PC-3 (cell line): ENCODE measurements at places on chromosomes 12 and 14. TPM values are rescaled to one million over a fixed set of nuclear protein-coding genes. Genes with fewer than 3 reads are reported as not detected.

The CLEC2A gene
- total RNA-seq: not detected in 2 replicates

The NYNRIN gene
- total RNA-seq: 2.7 and 3.1 TPM in 2 replicates

The SGPP1 gene
- total RNA-seq: 15.9 and 19.3 TPM in 2 replicates

The OR6C2 gene
- not detected in 2 replicates for total RNA-seq

The FGF6 gene
- total RNA-seq: not detected in 2 replicates

The HOXC6 gene
- total RNA-seq: 2.8 and 5.3 TPM in 2 replicates

The TAS2R46 gene
- 0.36 and 1.5 TPM in 2 replicates for total RNA-seq

The TDRD9 gene
- total RNA-seq: 0.07 and 0.12 TPM in 2 replicates

The CEP170B gene
- total RNA-seq: 33.2 and 53.4 TPM in 2 replicates

The AMDHD1 gene
- total RNA-seq: 0.80 and 1.5 TPM in 2 replicates

The ARG2 gene
- 1.1 and 1.7 TPM in 2 replicates for total RNA-seq

The CTDSP2 gene
- total RNA-seq: 37.4 and 39.4 TPM in 2 replicates

The RNU4-1 gene
- under 0.01 TPM in 2 replicates for total RNA-seq

The LRIG3 gene
- total RNA-seq: 8.6 and 10.8 TPM in 2 replicates

The NOP9 gene
- total RNA-seq: 30.4 and 35.5 TPM in 2 replicates

The ADAMTS20 gene
- total RNA-seq: 1.0 and 1.6 TPM in 2 replicates

The TEX52 gene
- total RNA-seq: not detected in 2 replicates

The TAS2R9 gene
- not detected in 2 replicates for total RNA-seq

The JAG2 gene
- 57.1 and 59.3 TPM in 2 replicates for total RNA-seq

The NKX2-8 gene
- total RNA-seq: not detected in 2 replicates

The DUSP16 gene
- total RNA-seq: 4.4 and 6.7 TPM in 2 replicates

The CYP27B1 gene
- 8.1 and 8.6 TPM in 2 replicates for total RNA-seq

The PMEL gene
- 0.35 and 2.0 TPM in 2 replicates for total RNA-seq

The CREBL2 gene
- 11.7 and 14.2 TPM in 2 replicates for total RNA-seq

The NEUROD4 gene
- not detected in 2 replicates for total RNA-seq

The EIF2S3B gene
- 0.63 and 0.95 TPM in 2 replicates for total RNA-seq

The NR4A1 gene
- total RNA-seq: 90.7 and 110 TPM in 2 replicates

The IL26 gene
- not detected in 2 replicates for total RNA-seq

The ACSM4 gene
- not detected in 2 replicates for total RNA-seq

The SRRM4 gene
- under 0.01 TPM in 1 of 2 replicates, not detected in the other for total RNA-seq

The STON2 gene
- total RNA-seq: 12.3 and 16.1 TPM in 2 replicates

The ABCC9 gene
- 0.23 and 0.33 TPM in 2 replicates for total RNA-seq

The MTHFD1 gene
- 89.3 and 103 TPM in 2 replicates for total RNA-seq

The SLC5A8 gene
- not detected in 2 replicates for total RNA-seq

The COL2A1 gene
- total RNA-seq: 6.7 TPM in 2 replicates

The RIMBP2 gene
- total RNA-seq: not detected in 2 replicates

The EXOC3L4 gene
- total RNA-seq: 1.4 and 2.0 TPM in 2 replicates

The SMCO2 gene
- total RNA-seq: 0.69 and 1.7 TPM in 2 replicates

The MGP gene
- 0.22 and 2.1 TPM in 2 replicates for total RNA-seq

The PTPRB gene
- 0.46 and 0.66 TPM in 2 replicates for total RNA-seq

The TAS2R30 gene
- 0.66 and 2.0 TPM in 2 replicates for total RNA-seq

The SUDS3 gene
- total RNA-seq: 57.4 and 62.8 TPM in 2 replicates

The GPR68 gene
- total RNA-seq: 0.35 and 1.5 TPM in 2 replicates

The GALNT6 gene
- 93.4 and 101 TPM in 2 replicates for total RNA-seq

The IFNG-AS1 gene
- total RNA-seq: not detected in 2 replicates

The HVCN1 gene
- total RNA-seq: 2.2 and 3.3 TPM in 2 replicates

The POLR3B gene
- 23.4 and 24.3 TPM in 2 replicates for total RNA-seq

The HNF1A gene
- not detected in 2 replicates for total RNA-seq

The RTRAF gene
- 218 and 300 TPM in 2 replicates for total RNA-seq

The GZMB gene
- not detected in 2 replicates for total RNA-seq

The ATP2B1 gene
- 48.5 and 61.9 TPM in 2 replicates for total RNA-seq

The FOXN4 gene
- not detected in 2 replicates for total RNA-seq

The OR10G2 gene
- total RNA-seq: not detected in 2 replicates
